ENCODE measurements at places on chromosomes 5 and 9.

GRCh38 chr5:138109463-138110265, 25.8 kb downstream of the WNT8A start:
- DNase-seq, result no peak

- no peak for DNase-seq
Measured at GRCh38 chr5:38994324-38994927, 79.8 kb downstream of the RICTOR start.

- no peak for DNase-seq
Measured at GRCh38 chr9:107212613-107213012, 70.5 kb upstream of the RAD23B start.

DNA sequence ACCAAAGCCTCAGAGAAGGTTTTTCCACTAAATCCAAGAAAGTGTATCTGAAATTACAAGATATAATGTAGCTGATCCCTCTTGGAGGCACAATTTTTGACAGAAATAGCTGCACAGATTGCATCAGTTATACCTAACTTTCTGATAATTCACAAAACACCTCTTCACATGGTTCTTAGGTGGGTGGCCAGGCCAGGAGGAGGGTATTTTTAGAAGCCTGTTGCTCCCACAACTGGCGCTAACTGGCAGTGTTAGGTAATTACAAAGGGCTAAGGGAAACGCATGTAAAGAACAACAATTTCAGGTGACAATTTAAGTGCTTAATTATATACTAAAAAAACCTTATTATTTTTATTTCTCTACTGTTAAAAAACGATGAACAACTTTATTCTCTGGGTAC, 247.9 kb downstream of the BNC2 start:
- no peak for DNase-seq

DNA sequence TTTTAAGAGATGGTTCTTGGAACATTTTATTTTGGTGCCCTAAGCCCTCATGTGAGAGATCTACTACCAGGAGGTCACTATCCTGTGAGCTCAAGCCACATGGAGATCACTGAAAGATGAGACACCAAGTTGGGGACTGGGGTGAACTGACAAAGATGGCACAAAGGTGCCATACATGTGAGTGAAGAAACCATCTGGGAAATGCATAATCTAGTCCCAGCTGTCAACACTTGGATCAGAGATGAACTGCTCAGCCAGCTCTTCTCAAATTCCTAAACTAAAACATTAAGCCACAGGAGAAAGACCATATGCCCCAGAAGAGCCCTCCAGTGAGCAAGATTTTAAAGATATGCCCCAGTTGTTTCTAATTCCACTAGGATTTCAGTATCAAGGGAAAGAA, 22.2 kb upstream of the MYOT start:
- no peak for DNase-seq

DNA sequence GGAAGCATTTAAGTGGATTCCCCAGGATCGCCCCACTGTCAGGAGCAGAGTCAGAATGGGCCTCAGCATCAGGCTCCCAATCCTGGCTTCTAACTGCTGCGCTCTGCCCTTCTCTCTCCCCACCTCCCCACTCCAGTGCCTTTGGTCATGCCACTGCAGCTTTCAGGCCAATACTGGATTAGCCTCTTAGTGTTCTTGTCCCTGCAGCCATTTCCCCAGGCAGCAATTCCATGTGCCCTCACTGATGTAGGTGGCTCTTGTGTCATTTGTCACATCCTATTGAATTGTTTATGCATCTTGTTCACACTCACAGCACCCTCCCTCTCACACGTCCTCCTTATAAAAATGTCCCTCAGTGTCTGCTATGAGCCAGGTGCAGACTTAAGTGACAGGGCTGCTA, 544.2 kb upstream of the DAP start:
- no peak for DNase-seq

DNA sequence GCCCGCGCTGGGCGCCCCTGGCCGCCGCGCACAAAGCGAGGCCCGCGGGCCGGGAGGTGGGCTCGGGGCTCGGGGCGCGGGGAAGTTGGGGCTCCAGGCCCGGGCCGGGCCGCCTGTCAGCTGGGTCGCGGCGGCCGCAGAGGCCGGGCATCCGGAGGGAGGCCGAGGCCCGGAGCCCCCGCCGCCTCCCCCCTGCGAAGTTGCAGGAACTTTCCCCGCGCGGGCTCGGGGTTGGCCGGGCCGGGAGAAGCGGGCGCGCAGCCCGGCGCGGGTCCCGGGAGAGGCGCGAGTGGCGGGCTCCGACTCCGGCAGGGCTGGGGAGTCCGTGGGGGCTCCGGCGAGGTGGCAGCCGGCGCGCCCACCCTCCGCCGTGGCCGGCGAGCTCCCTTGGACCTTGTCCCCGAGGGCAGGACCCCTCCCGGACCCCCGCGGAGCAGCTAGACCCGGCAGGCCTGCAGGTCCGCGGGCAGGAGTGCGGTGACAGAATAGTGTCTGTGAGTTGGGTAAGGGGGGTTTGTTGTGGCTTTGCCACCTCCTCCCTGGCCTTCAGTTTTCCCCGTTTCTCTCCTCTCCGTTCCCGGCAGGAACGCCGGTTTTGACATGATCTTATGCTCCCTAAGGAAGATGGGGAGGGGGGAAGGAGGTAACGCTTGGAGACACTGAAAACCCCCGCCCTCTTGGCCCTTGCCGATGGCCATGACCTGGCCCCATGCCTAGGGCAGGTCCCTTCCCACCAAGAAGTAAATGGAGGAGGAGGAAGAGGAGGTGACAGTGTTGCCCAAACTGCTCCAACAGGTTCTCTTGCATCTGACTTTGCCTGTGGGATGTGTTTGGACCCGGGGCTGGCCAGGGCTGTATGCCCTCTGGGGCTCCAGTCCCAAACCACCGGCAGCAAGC, 942 bp downstream of the PHF2 start:
- DNase-seq, result no peak

- no peak for DNase-seq
Measured at GRCh38 chr9:82989929-82990328, 73.0 kb downstream of the RASEF start.

- no peak for DNase-seq
Measured at GRCh38 chr5:125874717-125875116, 548.5 kb upstream of the GRAMD2B start.

DNA sequence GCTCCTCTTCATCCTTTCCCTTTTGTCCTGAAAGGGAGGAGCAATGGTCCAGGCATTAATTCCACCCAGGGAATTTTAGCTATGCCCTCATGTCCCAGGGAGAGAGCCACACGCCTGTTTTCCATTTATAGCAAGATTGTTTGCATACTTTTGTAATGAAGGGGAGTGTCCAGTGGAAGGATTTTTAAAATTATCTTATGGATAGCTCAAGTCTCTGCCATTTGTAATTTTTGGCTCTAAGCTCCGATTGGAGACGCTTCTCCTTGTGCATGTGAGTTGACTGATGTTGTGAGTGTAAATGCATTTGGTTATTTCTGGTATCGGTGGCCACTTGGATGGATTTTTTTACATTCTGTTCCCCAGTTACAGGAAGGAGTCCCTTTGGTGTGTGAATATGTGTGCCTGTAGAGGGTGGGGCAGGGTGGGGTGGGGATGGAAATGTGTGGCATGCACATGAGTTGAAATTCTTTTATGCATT, 7.2 kb upstream of the RPL26L1 start:
- no peak for DNase-seq

DNA sequence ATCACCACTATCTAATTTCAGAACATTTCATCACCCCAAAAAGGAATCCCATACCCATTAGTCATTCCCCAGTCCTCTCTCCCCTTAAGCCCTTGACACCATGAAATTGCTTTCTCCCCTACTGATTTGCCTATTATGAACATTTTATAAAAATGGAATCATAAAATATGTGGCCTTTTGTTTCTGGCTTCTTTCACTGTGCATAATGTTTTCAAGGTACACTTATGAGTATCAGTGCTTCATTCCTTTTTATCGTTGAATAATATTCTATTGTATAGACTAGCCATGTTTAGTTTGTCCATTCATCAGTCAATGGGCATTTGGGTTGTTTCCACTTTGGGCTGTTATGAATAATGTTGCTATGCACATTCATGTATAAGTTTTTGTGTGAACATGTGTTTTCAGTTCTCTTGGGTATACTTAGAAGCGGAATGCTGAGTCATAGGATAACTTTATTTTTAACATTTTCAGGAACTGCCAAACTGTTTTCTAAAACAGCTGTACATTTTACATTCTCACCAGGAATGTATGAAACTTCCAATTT, 40.4 kb upstream of the FGF1 start:
- no peak for DNase-seq

GRCh38 chr5:1815881-1816292, 14.7 kb downstream of the NDUFS6 start:
- no peak for DNase-seq

DNA sequence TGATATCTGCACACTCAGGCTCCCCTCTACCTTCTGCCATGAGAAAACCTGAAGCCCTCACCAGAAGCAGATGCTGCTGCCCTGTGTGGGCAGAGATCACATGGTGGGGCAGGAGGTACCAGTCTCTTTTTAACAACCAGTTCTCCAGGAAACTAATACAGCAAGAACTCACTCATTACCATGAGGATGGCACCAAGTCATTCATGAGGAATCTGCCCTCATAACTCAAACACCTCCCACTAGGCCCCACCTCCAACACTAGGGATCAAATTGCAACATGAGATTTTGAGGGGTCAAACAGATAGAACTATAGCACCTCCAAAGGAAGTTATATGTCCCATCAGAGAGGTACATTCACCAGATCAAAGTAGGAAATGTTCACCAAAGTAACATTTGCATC, 136.3 kb upstream of the SHB start:
- no peak for DNase-seq

- no peak for DNase-seq
Measured at GRCh38 chr5:136028782-136029742, at the start of gene TGFBI. Gene TGFBI, plus strand, starts transcription at chr5:136028988. Its CDS starts 68 bp downstream, at chr5:136029056.

Data from stimulated activated effector memory CD8-positive, alpha-beta T cell treated with anti-CD3 and anti-CD28 coated beads, Interleukin-12 subunit alpha, Interleukin-12 subunit beta, amount 100 ng/mL, for 72 hours (primary cell).